Activated CD4-positive, alpha-beta T cell treated with anti-CD3 and anti-CD28 coated beads, Interleukin-2, amount 10 ng/mL, durations not matched to agents 7 days and 5 days (primary cell): ENCODE measurements at places on chromosomes 3 and 15.

GRCh38 chr3:126269354-126269753, 87.9 kb downstream of the KLF15 start:
- DNase-seq = no peak
- no peaks in the 10 kb centered on the region for H3K36me3 ChIP-seq
- peaks cover 23% of the 10 kb centered on the region for H3K27me3 ChIP-seq
- H3K27ac ChIP-seq = no peak overlapping the region
- H3K4me3 ChIP-seq = no peak overlapping the region

DNA sequence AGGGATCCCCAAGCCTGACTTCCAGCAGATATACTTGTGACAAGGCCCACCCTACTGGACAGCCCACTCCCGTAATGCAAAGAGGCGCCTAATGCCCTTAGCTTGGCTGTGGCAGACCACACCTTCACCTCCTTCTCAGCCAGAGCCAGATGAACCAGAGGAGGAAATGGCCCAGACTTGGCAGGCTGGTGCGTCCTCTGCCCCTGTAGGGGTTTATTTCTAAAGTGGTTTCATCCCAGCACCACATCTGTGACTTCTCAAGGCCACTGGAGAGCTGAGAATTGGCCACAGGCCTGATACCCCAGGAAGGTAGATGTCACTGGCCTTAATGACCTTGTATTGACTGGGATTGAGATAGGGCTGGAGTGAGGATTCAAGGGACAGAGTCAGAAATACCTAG, 29.5 kb downstream of the BOC start:
- no peaks in the 10 kb centered on the region for H3K36me3 ChIP-seq
- no peak for DNase-seq
- H3K27me3 ChIP-seq = peaks cover 19% of the 10 kb centered on the region
- peaks cover 12% of the 10 kb centered on the region for H3K4me1 ChIP-seq
- H3K4me3 ChIP-seq = no peak overlapping the region

- DNase-seq = no peak
- peaks cover 4% of the 10 kb centered on the region for H3K4me1 ChIP-seq
- no peaks in the 10 kb centered on the region for H3K27me3 ChIP-seq
- no peak overlapping the region for H3K4me3 ChIP-seq
- no peak overlapping the region for H3K27ac ChIP-seq
These were observed 134.4 kb upstream of the SKOR1 start for GRCh38 chr15:67690936-67691335.

- H3K27me3 ChIP-seq = peaks cover 8% of the 10 kb centered on the region
- no peak for DNase-seq
- H3K4me3 ChIP-seq = no peak overlapping the region
- no peaks in the 10 kb centered on the region for H3K36me3 ChIP-seq
- H3K4me1 ChIP-seq = no peaks in the 10 kb centered on the region
- H3K27ac ChIP-seq = no peak overlapping the region
These were observed 162.3 kb upstream of the ARHGEF26 start for GRCh38 chr3:153958635-153959595.

GRCh38 chr3:45789235-45789812, 7.0 kb downstream of the SLC6A20 start:
- no peak for DNase-seq
- no peak overlapping the region for H3K4me3 ChIP-seq
- no peaks in the 10 kb centered on the region for H3K36me3 ChIP-seq
- H3K4me1 ChIP-seq = no peaks in the 10 kb centered on the region

DNA sequence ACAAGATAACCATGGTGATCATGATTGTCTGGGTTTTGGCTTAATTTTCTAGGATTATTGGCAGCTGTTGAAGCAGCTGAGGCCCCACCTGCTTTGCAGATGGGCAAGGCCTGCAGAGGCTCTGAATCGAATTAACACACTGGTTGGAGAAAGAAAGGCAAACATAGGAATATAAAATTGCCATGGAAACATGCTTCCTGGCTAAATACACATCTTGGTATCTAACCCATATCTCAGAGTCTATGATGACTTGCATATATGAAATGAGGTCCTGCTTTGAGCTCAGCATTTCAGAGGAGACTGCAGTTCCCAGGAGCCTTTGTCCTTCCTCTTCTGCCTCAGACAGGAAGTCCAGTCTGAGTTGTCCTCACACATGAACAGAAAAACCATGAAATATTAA, 24.3 kb upstream of the SV2B start:
- no peak overlapping the region for H3K4me3 ChIP-seq
- DNase-seq = no peak
- no peaks in the 10 kb centered on the region for H3K4me1 ChIP-seq
- no peak overlapping the region for H3K27ac ChIP-seq
- H3K36me3 ChIP-seq = no peaks in the 10 kb centered on the region
- peaks cover 24% of the 10 kb centered on the region for H3K27me3 ChIP-seq

DNA sequence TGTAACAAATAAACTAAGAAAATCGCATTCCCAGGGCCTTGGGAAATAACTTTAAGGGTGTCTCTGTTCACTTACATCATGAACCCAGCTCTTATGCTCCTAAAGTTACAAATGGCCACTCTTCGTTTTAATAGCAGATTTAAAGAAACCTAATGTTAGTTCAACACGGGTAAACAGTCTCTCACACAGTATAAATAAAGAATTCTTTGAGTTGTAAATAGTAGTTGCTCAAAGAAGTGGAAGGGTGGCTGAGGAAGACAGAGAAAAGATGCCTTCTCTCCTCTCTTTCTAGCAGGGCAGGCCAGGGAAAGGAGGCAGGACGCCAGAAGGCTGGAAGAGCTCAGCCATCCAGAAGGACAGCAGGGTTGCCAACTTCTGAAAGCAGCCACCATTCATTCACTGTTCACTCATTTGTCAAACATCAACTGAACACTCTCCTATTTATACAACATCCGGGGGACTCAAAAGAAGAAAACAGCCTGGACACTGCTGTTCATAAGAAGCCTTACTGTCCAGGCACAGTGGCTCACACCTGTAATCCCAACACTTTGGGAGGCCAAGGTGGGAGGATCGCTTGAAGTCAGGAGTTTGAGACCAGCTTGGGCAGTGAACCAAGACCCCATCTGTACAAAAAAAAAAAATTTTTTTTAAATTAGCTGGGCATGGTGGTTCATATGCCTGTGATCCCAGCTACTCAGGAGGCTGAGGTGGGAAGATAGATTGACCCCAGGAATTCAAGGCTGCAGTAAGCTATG, 47.3 kb downstream of the WWTR1 start:
- no peak for DNase-seq
- no peak overlapping the region for H3K27ac ChIP-seq
- no peak overlapping the region for H3K4me3 ChIP-seq

GRCh38 chr3:81199587-81199986, 561.9 kb downstream of the GBE1 start:
- no peak overlapping the region for H3K4me3 ChIP-seq
- H3K27ac ChIP-seq = no peak overlapping the region
- DNase-seq = no peak
- H3K4me1 ChIP-seq = no peaks in the 10 kb centered on the region

GRCh38 chr15:79283252-79284048, 928 bp downstream of the ANKRD34C start:
- H3K27me3 ChIP-seq = peaks cover 65% of the 10 kb centered on the region
- H3K4me3 ChIP-seq = no peak overlapping the region
- H3K36me3 ChIP-seq = no peaks in the 10 kb centered on the region

DNA sequence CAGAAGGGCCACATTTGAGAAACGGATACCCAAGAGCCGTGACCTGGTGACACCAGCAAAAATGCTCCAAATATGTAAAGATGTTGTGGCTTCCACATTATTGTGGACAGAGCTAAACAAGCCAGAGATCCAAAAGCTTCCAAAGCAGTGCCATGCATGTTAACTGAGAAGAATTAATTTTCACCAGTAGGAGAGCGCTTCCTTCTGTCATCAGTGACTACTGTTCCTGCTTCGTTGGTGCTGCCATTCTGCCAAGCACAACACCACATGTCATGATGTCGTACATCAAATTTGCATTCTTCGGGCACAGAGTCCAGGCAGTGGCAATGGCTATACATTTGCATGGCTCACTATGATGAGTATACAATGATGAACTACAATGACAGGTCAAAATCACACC, 19.1 kb upstream of the CHST2 start:
- no peaks in the 10 kb centered on the region for H3K27me3 ChIP-seq
- H3K27ac ChIP-seq = no peak overlapping the region
- no peaks in the 10 kb centered on the region for H3K4me1 ChIP-seq
- DNase-seq = no peak

DNA sequence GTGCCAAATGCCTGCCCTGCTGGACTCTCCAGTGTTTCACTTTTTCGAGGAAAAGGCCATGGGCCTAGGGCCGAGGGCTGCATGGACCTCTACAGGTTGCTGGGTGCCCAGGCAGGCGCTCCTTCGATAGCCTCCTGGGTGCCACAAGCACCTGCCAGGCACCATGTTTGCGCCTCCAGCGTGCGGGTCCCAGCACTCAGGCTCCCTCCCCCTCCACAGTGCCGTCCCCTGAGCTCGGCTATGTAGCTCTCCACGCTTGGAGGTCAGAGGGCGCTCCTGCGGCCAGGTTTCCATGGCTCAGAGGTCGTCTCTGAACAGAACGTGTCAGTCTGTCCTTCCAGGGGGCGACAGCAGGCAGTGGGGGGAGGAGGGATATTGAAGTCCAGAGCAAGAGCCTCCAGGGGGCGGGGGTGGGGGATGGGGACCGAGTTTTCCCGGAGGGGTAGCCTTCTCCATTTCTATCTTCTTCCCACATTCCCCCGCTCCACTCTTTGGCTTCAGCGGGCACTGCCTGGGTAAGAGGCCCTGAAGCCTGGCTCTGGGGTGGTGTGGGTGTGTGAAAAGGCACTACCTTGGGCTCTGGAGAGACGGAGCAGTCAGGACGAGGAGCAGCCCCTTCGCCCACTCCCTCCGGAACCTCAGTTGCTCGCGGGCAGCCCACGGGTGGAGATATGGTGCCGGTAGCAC, 3.6 kb downstream of the ONECUT1 start:
- peaks cover 22% of the 10 kb centered on the region for H3K4me1 ChIP-seq
- no peak overlapping the region for H3K4me3 ChIP-seq
- peaks cover 2% of the 10 kb centered on the region for H3K36me3 ChIP-seq
- peak overlapping the region; percentile 62 for H3K27ac ChIP-seq

GRCh38 chr3:14329116-14329830, 73.1 kb upstream of the SLC6A6 start:
- H3K4me3 ChIP-seq = no peak overlapping the region
- DNase-seq = no peak
- H3K27me3 ChIP-seq = peaks cover 12% of the 10 kb centered on the region
- H3K27ac ChIP-seq = no peak overlapping the region

DNA sequence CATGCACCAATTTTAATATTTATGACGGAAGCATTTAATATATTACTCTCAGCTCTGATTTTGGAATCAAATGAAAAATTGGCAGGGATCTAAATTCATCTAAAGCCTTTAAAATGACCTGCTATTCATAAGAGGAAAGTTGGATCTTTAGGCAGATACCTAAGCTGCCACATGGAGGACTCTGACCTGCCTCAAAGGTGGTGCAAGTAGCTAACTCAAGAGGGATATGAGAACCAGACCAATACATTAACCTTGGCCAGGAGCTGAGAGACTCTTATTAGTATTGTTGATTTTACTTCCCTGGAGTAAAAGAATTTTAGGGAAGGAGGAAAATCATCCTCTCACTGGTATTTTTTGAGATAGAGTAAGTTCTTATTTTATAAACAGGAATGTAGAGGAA, 17.7 kb downstream of the ZNF654 start:
- DNase-seq = no peak
- peaks cover 11% of the 10 kb centered on the region for H3K4me1 ChIP-seq
- no peak overlapping the region for H3K27ac ChIP-seq
- H3K27me3 ChIP-seq = no peaks in the 10 kb centered on the region

DNA sequence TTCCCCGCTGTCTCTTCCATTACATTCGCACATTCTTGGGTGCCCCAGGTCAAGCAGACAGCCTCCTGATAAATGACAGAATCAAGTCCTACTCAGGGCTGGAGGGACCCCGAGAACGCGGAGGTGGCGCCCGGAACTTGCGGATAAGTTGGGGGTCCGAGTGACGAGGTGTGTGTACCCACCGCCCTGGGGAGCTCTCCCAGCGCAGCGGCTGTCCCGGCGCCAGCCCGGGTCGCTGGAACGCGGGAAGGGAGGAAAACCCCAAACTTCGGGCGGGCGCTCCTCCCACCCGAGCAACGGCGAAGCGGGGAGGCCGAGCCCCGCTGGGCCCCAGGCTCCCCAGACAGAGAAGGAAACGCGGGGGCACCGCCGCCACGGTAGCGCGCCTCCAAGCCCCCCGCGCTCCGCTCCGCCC, 550 bp downstream of the CLN6 start:
- H3K27me3 ChIP-seq = peaks cover 5% of the 10 kb centered on the region
- peaks cover 44% of the 10 kb centered on the region for H3K4me1 ChIP-seq
- peak overlapping the region; percentile 88 for H3K27ac ChIP-seq
- peak overlapping the region; percentile 86 for H3K4me3 ChIP-seq

DNA sequence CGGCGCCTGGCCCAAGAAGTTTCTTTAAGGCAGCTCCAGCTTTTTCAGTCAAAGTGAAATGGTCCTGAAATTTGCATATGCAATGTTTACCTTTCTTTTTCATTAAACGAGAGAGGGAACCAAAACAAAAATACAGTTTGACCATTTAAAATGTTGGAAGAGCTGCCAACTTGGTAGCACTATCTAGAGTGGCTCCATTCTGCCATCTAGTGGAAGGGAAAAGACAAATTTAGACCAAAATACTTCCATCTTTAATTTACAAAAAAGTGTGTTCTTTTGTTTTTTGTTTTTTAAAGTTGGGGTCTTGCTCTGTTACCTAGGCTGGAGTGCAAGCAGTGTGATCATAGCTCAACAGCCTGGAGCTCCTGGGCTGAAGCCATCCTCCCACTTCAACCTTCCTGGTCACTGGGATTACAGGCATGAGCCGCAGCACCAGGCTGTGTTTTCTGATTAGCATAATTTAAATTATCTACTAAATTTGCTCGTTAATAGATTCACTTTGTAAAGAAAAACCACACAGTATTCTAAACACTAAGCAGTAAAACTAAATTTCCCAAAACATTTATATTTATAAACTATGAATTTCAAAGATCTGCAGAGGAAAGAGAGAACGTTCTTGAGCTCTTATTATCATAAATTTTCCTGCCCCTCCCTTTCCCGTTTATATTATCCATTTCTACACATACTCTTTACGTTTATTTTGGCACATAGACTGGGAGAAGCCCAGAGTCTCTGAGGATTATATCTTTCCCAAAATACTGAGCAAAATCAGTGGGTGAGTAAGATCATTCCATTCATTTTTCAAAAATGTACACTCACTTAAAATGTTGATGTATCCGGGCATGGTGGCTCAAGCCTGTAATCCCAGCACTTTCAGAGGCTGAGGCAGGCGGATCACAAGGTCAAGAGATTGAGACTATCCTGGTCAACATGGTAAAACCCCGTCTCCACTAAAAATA, 15.4 kb upstream of the RFC4 start:
- H3K27ac ChIP-seq = no peak overlapping the region
- peaks cover 18% of the 10 kb centered on the region for H3K4me1 ChIP-seq
- no peak overlapping the region for H3K4me3 ChIP-seq

- H3K4me1 ChIP-seq = no peaks in the 10 kb centered on the region
- H3K4me3 ChIP-seq = no peak overlapping the region
- no peak overlapping the region for H3K27ac ChIP-seq
- no peaks in the 10 kb centered on the region for H3K27me3 ChIP-seq
- DNase-seq = no peak
These were observed 367.4 kb upstream of the WNT5A start for GRCh38 chr3:55854494-55854893.

GRCh38 chr3:32261545-32261944, 23.1 kb downstream of the CMTM8 start:
- H3K4me3 ChIP-seq = no peak overlapping the region
- H3K27ac ChIP-seq = no peak overlapping the region
- H3K27me3 ChIP-seq = no peaks in the 10 kb centered on the region
- peaks cover 2% of the 10 kb centered on the region for H3K36me3 ChIP-seq

- no peak overlapping the region for H3K4me3 ChIP-seq
- H3K27me3 ChIP-seq = peaks cover 11% of the 10 kb centered on the region
- H3K27ac ChIP-seq = no peak overlapping the region
- H3K36me3 ChIP-seq = no peaks in the 10 kb centered on the region
These were observed 34.5 kb downstream of the ACAA1 start for GRCh38 chr3:38102444-38102814.
